ENCODE measurements at places on chromosomes 13 and 19.
A peak's percentile ranks its signal among the peaks of the same experiment; 100 is the strongest.

GRCh38 chr19:3516675-3517207, 10.6 kb downstream of the FZR1 start:
- DNase-seq = peak; percentile 58

DNA sequence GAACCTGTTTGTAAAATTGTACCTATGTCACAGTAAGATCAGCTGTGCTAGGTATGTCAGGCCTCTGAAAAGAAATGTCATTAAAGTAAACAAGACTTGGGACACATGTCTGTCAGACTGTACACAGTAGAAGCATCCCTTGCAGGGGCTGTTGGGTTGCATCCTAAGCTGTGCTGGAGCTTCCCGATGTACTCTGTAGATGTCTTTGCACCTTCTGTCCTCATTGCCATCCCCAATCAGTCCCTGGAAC, 48.7 kb upstream of the GPR183 start:
- no peak for DNase-seq

- no peak for DNase-seq
Observed at GRCh38 chr19:11598746-11599145, 1.5 kb downstream of the ZNF627 start.

DNA sequence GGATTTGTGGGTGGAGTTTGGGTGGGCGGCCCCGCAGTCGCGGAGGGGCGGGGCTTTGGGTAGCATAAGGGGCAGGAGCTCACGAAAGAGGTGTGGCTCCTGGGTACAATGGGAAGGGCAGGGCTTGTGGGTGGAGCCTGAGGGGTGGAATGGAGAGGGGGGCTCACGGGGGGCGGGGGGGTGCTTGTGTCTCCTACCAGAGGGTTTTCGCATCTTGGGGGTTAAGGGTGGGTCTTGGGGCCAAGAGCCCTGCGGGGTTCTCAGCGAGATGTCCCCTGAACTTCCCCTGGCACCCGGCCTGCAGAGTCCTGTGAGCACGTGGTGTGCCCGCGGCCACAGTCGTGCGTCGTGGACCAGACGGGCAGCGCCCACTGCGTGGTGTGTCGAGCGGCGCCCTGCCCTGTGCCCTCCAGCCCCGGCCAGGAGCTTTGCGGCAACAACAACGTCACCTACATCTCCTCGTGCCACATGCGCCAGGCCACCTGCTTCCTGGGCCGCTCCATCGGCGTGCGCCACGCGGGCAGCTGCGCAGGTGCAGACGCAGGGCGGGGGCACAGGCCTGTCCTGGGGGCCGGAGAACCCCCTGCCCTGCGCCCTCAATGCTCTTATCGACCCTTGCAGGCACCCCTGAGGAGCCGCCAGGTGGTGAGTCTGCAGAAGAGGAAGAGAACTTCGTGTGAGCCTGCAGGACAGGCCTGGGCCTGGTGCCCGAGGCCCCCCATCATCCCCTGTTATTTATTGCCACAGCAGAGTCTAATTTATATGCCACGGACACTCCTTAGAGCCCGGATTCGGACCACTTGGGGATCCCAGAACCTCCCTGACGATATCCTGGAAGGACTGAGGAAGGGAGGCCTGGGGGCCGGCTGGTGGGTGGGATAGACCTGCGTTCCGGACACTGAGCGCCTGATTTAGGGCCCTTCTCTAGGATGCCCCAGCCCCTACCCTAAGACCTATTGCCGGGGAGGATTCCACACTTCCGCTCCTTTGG, 5.1 kb downstream of the FSTL3 start:
- DNase-seq = peak; percentile 93

DNA sequence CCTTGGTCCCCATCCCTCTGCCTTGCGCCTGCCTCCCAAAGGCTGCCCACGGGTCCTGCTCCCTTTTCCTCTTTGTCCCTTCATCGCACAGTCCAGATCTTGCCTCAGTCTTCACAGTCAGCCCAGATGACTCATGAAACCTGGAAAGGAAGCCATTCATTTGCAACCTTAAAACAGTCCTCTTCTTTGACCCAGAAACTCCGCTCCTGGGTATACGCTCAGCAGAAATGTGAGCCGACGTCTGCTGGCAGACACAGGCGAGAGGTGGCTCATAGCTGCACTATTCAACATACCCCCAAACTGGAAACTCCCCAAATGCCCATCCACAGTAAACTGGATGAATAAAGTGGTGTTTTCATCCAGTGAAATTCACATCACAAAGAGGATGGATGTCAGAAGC, 13.6 kb upstream of the PEPD start:
- DNase-seq = no peak

- no peak for DNase-seq
Observed at GRCh38 chr13:106159295-106160195, 375.9 kb downstream of the EFNB2 start.

- DNase-seq = no peak
Observed at GRCh38 chr13:75321084-75321483, 160.9 kb downstream of the TBC1D4 start.
